SW480 (cell line): ENCODE measurements at places on chromosomes 3 and 15.

DNA sequence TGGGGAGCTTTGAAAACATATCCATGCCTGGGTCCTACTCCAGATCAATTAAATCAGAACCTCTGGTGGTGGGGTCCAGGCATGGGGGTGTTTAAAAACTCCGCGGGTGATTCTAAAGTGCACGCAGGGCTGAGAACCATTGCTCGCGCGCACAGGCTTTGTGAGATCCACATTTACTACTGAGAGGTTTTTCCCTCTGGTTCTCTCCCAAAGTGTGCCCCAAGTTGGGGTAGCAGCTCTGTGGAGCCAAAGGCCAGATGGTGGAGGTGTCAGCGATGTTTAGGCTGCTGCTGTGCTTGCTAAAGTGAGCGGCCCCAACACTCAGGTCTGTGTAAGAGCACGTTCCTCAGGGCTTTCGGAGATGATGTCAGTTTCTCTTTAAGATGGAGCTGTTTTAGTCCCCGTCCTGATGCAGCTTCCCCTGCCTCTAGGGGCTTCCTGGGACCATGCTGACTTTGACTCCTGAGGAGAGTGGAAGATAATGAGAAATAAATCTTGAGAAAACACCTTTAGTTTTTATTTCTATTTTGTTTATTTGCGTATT lies 13.4 kb upstream of the MAGEF1 start:
- DNase-seq = no peak

DNA sequence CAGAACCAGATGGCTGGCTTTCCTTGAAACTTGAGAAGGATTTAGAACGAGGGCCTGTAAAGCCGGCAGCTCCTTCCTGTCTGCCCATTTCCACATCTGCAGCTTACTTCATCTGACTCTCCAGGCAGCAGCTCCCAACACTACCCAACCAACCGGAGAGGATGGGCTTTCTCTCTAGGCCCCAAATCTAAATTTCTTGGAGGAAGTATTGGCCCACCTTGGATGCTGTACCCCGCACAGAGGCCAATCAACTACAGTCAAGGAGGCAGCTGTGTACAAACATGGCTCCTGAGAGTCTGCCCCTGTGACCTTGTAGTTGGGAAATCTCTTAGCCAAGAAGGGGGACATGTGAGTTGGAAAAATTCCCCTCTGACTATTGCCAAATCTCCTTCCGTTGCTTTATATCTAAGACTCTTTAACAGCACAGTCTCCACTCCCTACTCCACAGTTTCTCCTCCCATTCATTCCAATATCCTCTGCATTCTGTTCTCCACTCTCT lies 8.0 kb upstream of the ACAP2 start:
- no peak for DNase-seq

- DNase-seq = no peak
These were observed 363.4 kb upstream of the DPH6 start for GRCh38 chr15:35909414-35909813.

- no peak for DNase-seq
These were observed 54.2 kb downstream of the FBXL2 start for GRCh38 chr3:33331414-33331813.

DNA sequence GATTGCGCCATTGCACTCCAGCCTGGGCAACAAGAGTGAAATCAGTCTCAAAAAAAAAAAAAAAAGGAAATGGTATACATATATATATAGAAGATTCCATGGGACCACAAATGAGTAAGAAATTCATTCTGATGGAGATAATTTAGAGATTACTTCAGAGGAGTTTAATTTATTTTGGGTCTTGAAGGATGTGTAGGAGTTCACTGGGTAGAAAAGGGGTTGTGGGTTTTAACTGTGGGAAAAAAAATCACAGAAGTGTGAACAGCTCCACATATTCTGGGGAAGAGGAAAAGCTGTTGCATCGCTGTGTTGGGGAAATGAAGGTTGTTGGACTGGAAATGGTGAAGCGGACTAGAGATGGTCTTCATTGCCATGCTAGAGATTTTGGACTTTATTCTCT lies 4.1 kb upstream of the ICE2 start:
- DNase-seq = no peak

DNA sequence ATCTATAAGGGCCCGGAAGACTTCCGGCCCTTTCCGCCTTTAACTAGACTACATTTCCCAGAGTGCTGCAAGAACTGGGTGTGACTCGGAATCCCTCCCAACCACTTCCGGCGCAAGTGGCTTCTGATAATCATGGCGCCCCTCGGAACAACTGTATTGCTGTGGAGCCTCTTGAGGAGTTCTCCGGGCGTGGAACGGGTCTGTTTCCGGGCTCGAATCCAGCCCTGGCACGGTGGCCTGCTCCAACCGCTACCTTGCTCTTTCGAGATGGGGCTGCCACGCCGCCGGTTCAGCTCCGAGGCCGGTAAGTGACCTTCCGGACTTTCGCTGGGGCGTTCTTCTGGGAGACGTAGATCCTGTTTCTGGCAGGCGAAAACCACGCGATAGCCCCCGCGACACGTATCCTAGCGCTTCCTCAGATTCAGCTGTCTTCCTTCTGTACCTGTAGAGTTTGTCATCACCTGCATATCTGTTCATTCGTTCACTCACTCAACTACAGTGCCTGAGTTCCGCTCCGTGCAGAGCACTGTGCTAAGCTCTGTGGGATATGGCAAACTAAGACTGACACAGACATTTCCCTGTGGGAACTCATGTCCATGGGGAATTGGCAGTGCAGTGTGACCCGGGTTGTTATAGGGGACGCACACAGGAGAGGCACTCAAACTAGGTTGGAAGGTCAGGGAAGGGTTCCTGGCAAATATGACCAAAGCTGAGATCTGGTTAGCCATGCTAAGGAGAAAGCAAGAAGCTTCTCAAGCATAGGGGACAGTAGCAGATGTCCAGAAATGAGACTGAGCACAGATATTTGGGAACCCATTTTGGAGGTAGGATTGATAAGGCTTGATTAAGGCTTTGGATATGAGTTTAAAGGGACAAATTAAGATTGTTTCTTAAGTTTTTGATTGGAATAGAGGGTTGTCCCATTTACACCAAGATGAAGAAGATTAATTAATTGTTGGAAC lies at the start of gene MRPS22:
Gene MRPS22 (plus strand): TSS at position 126 of the 962 bp plus-strand sequence. CDS start 7 bp downstream, at position 133.
- DNase-seq = peak; percentile 94

- DNase-seq = no peak
These were observed 21.5 kb upstream of the MAN2C1 start for GRCh38 chr15:75389791-75390382.

GRCh38 chr3:34070831-34071585 lies 272.6 kb downstream of the PDCD6IP start:
- no peak for DNase-seq

GRCh38 chr3:87855616-87856015 lies 203.2 kb downstream of the CGGBP1 start:
- no peak for DNase-seq

- no peak for DNase-seq
These were observed 16.3 kb upstream of the EMC3 start for GRCh38 chr3:10002951-10003350.

DNA sequence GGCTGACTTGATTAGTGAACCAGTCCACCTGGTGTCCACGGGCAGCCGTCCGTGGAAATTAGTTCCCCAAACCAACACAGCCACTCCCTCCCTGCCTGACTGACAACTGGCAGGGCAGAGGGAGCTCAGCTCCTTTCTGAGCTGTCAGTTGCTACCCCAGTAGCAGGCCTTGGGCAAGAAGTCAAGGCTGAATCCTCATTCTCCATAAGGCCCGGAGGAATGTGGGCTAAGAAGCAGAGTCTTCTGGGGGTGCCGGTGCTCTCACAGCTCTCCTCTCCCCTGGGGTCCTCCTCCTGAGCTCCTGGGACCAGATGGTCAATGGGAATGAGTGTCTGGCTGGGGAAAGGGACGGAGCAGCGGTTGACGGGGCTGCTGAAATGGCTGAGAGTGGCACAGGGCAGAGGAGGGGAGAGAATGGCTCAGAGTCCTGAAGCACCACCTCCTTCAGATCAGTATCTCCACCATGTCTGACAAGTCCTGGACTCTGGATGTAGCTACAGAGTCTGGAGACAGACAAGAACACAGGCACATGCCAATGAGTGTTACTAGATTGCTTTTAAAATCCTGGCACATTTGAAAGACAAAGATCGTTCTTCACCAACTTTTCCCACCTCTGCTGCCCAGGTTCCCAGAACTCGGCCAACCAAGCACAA lies 16.9 kb downstream of the AMOTL2 start:
- no peak for DNase-seq

DNA sequence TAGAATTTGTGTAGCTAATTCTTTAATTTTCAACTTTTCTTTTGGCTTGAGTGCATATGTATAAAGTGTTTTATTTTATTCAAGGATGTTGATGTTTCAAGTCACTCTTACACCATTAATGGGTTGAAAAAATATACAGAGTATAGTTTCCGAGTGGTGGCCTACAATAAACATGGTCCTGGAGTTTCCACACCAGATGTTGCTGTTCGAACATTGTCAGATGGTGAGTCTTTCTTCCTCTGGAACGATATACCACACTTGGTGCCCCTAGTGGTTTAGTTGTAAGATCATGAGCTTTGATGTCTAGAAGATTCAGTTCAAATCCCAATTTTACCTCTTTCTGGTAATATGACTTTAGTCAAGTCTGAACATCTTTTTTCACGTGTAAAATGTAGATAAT lies 119.3 kb downstream of the HCN4 start:
- no peak for DNase-seq

- peak; percentile 19 for DNase-seq
These were observed 125.0 kb downstream of the ZNF280D start for GRCh38 chr15:56608140-56608778.

- DNase-seq = no peak
These were observed 1031.7 kb downstream of the MCTP2 start for GRCh38 chr15:95262866-95263564.

GRCh38 chr3:195072916-195073564 lies 197.9 kb downstream of the XXYLT1 start:
- no peak for DNase-seq

GRCh38 chr3:184419171-184419570 lies 39.3 kb downstream of the CHRD start:
- DNase-seq = no peak

- DNase-seq = no peak
These were observed 41.6 kb downstream of the FBXL2 start for GRCh38 chr3:33318710-33319380.
